ENCODE measurements at places on chromosomes 5 and 9. TPM values are rescaled to one million over a fixed set of nuclear protein-coding genes. Genes with fewer than 3 reads are reported as not detected.

DNA sequence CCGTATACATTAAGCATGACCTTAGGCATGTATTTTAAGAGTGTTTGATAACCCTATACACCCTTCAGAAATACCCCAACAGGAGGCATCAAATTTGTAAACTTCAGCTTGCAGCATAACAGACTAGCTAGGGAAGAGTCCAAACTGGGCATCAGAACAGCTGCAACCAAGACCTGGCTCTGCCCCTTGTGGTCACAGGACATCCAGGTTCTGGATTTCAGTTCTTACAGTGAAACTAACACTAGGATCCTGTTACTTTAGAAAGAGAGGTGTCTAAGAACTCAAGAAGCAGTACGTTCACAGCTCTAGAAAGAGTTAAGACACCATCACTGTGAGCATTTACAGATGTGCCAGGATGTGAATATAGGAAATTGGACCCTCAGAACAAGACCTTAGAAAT is 229.8 kb downstream of the BNC2 start:
- DNase-seq = no peak

Gene CAAP1
- 10.4 TPM for total RNA-seq

Gene TAF1L
- not detected for total RNA-seq

- DNase-seq = no peak
Measured at GRCh38 chr9:82829818-82830217, 233.1 kb downstream of the RASEF start.
